Activated CD4-positive, alpha-beta T cell treated with anti-CD3 and anti-CD28 coated beads, Interleukin-2, amount 10 ng/mL, durations not matched to agents 7 days and 5 days (primary cell): ENCODE measurements at places on chromosomes 7 and 10.

- no peak for DNase-seq
Observed at GRCh38 chr10:129288999-129289584, 177.9 kb upstream of the MGMT start.

DNA sequence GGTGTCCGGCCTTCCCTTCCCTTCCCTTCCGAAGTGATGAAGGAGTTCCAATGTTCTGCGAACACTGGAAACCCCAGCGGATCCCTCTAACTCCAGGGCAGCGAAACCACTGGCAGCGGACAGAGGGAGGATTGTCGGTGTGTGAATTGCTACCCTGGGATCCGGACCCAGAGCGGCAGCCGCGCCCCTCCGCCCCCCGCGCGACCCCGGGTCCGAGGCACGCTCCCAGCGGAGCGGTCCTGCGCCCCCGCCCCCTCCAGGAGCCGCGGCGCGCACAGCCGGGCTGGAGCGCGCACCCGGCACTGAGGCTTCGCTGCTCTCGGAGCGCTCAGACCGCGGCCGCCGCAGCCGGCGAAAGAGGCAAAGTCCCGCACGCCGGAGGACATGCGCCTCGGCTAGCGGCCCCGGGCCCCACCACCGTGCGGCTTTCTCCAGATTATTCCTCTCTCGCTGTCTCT lies at the start of gene PTPRZ1:
PTPRZ1 (plus strand) TSS at position 331 of the 458 bp plus-strand sequence. CDS start 339 bp downstream, outside the sequence.
- no peak for DNase-seq

GRCh38 chr7:36045326-36045725 lies 107.7 kb upstream of the EEPD1 start:
- no peak for DNase-seq

DNA sequence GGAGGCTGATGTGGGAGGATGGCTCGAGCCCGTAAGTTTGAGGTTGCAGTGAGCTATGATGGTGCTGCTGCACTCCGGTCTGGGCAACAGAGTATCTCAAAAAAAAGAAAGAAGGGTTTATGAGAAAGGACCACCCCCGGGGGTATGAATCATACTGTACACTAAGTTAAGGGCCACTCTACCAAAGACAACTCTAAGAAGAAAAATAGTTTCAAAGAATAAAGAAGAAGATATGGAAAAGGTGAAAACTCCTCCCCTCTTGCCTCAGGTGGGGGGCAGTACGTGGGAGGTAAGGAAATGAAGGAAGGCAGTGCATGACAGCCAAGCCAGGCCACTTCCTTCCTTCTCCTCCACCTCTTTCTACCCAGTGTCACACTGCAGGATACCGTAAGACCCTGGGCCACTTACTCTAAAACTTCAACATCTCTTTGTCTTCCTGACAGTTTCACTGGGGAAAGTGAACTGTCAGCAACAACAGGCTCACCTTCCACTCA lies 61.3 kb downstream of the PIP4K2A start:
- peak; percentile 36 for DNase-seq

- peak; percentile 68 for DNase-seq
Observed at GRCh38 chr10:97851341-97852001, 1.8 kb downstream of the GOLGA7B start.

GRCh38 chr10:117926491-117926890 lies 120.2 kb downstream of the RAB11FIP2 start:
- no peak for DNase-seq
